ENCODE measurements at places on chromosomes 2 and 18. TPM values are rescaled to one million over a fixed set of nuclear protein-coding genes. Genes with fewer than 3 reads are reported as not detected.

The STRN gene
- 26.4 TPM for total RNA-seq

- no peak for DNase-seq
- no peaks in the 10 kb centered on the region for H3K36me3 ChIP-seq
- H3K4me1 ChIP-seq = no peaks in the 10 kb centered on the region
- no peak overlapping the region for H3K4me3 ChIP-seq
- H3K27ac ChIP-seq = no peak overlapping the region
- H3K27me3 ChIP-seq = no peaks in the 10 kb centered on the region
These were observed 96.7 kb downstream of the CCDC148 start for GRCh38 chr2:158359846-158360245.

DNA sequence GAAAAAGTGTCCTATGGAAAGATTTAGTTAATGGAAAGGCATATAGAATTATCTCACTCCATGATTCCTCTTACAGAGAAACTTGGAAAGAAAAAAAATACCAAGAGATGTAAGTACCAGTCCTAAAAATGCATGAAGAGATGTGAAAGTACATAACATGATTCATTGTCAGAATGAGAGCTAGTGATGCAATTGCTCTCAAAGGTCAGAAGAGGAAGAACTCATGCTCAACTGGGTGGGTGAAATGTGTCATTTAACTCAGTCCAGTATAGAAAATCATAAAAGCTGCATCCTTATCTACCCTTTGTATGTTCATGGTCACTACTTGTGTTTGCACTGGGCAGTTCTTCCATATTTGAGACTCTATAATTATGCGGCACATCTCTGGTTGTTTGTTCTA, 300.0 kb upstream of the PIK3C3 start:
- H3K4me1 ChIP-seq = no peaks in the 10 kb centered on the region
- no peaks in the 10 kb centered on the region for H3K27me3 ChIP-seq
- no peaks in the 10 kb centered on the region for H3K36me3 ChIP-seq

- no peaks in the 10 kb centered on the region for H3K4me1 ChIP-seq
- peaks cover 35% of the 10 kb centered on the region for H3K27me3 ChIP-seq
- H3K27ac ChIP-seq = no peak overlapping the region
- DNase-seq = no peak
- no peak overlapping the region for H3K4me3 ChIP-seq
These were observed 387.9 kb upstream of the MYT1L start for GRCh38 chr2:2719015-2719414.

GRCh38 chr2:120435671-120436459, 89.9 kb downstream of the INHBB start:
- no peaks in the 10 kb centered on the region for H3K4me1 ChIP-seq
- no peak overlapping the region for H3K27ac ChIP-seq
- DNase-seq = no peak
- H3K4me3 ChIP-seq = no peak overlapping the region
- no peaks in the 10 kb centered on the region for H3K36me3 ChIP-seq
- no peaks in the 10 kb centered on the region for H3K27me3 ChIP-seq

- peaks cover 22% of the 10 kb centered on the region for H3K4me1 ChIP-seq
- no peaks in the 10 kb centered on the region for H3K36me3 ChIP-seq
- H3K27me3 ChIP-seq = no peaks in the 10 kb centered on the region
- DNase-seq = no peak
These were observed 853 bp downstream of the LANCL1 start for GRCh38 chr2:210475706-210476105.
